ENCODE measurements at places on chromosomes 11 and 22.

DNA sequence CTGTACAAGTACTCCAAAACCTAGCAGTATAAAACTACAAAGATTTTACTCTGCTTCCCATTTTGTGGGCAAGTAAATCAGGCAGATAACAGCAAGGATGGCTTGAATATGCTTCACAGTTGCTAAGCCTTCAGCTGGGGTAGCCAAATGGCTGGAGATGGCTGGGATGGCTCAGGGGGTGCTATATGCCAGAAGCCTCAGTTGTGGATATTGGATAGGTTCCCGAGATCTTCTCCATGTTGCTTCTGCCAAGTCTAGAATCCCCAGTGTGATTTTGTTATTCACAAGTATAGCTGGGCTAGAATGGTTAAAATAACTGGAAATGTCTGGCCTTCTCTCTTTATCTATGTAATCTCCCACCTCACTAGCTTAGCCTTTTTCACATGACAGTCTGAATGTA is 472.3 kb upstream of the ARHGAP42 start:
- DNase-seq, result no peak

- DNase-seq, result no peak
Measured at GRCh38 chr11:68827733-68828132, 14.0 kb downstream of the CPT1A start.

GRCh38 chr11:115036406-115037180 is 358.3 kb downstream of the NXPE2 start:
- no peak for DNase-seq

DNA sequence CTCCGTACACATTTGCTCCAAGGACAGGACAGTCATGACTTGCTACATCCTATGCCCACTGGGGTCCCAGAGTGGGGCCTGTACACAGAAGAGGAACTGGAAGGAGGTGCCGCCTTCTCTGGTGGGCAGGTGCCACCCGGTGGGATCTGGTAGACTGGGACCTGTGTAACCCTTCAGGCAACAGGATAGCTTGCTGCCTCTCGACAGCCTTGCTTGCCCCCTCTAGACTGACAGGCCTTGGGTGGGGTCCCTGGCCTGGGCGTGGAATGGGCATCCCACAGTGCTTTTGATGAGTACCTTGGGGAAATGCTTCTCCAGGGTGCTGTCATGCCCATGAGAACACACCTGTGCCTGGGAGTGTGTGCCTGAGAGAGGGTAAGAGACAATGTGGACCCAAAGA is 15.8 kb downstream of the SHANK3 start:
- DNase-seq, result no peak

GRCh38 chr22:40855071-40855978 is 1.1 kb downstream of the ST13 start:
- DNase-seq, result no peak

DNA sequence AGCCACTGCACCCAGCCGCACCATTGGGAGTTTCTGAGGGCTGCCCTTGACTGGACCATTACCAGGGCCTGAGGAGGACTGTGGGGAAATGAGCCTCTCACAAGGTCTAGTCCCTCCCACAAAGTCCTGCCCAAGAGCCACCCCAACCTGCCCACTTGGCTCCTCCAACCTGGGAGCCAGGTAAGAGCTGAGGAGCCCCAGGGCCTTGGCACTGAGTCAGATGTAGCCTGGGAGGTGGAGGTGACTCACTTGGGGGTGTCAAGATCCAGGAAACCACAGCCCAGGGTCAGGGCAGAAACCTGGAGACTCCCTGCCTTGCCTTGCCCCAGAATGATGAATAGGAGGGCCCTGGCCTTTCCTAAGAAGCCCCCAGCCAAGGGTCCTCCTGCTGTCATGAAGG is 25.8 kb upstream of the P2RY2 start:
- DNase-seq, result no peak

DNA sequence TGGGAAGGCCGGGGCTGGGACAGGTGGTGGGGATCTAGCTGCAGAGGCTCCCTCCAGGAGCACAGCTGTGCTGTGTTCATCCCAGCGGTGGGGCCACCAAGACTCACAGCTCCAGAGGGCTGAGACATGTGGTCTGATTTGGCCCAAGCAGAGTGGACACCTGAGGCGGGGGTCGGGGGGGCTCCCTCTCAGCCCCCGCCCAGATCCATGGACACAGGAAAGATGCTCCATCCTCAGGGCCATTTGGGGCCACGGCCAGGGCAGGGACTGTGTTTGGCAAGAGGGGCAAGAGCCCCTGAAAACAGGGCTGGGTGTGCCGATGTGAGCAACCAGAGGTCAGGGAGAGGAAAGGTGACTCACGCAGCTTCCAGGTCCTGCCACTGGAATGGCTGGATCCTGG is 219.4 kb downstream of the BRD1 start:
- DNase-seq, result no peak

GRCh38 chr11:113578033-113578380 is 102.8 kb upstream of the DRD2 start:
- no peak for DNase-seq

- DNase-seq, result no peak
Measured at GRCh38 chr11:11157185-11157584, 195.9 kb downstream of the CSNK2A3 start.

DNA sequence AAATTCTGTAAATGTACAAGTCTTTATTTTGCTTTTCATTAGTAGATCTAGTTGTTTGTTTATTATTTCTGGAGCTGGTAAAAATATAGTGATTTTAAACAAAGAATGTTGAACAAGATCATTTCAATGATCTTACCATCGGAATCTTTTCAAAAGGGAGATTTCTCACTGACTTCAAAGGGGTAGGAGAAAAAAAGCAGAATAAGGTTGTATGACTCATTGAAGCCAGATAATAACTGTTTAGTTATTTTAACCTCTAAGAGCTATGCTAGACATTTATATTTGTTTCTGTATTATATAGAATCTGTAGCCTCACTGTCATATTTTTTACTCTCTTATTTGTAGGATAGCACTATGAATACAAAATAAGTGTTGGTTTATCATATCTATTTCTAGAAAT is 8.1 kb upstream of the PDE3B start:
- no peak for DNase-seq

DNA sequence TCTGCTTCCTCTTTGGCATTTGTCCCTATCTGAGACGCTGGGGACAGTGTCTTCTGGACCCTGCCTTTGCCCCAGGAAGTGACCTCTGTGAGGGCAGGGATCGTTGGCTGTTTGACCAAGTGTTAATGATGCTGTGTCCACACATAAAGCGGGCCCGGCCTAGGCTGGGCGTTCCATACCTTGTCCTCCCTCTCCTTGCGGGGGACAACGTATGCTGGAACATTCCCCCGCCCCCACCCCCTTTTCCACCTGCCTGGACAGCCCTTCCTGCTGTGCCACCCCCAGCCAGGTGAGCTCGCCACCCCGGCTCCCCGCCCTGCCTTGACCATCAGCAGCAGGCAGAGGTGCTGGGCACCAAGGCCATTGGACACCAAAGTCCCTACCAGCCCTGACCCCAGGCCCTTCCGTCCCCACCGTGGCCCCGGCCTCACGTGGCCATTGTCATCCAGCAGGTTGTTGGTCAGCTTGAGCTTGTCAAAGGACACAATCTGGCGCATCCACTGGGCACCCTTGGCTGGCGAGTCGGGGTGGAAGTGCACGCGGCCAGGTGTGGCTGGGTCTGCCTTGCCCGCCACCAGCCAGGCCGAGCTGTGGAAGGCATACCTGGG is 4.1 kb upstream of the NUDT8 start:
- DNase-seq, result no peak

GRCh38 chr11:57584341-57584740 is 13.1 kb upstream of the SERPING1 start:
- no peak for DNase-seq

GRCh38 chr22:37817705-37818408 is 5.3 kb upstream of the GALR3 start:
- no peak for DNase-seq

Data from NCI-H187 treated with DMSO at 0.1 percent for 48 hours (cell line).